HS-27A (cell line): ENCODE measurements at places on chromosomes 7 and 10.

- no peak for DNase-seq
Measured at GRCh38 chr10:86944907-86945306, 12.5 kb downstream of the MMRN2 start.

DNA sequence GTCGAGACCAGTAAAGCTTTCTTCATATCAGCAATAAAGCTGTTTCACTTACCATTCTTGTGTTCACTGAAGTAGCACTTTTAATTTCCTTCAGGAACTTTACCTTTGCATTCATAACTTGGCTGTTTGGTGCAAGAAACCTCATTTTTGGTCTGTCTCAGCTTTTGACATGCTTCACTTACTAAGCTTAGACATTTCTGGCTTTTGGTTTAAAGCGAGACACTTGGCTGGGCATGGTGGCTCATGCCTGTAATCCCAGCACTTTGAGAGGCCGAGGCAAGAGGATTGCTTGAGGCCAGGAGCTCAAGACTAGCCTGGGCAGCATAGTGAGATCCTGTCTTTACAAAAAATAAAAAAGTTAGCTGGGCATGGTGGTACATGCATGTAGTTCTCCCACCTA, 15.8 kb downstream of the PLEKHA1 start:
- no peak for DNase-seq

DNA sequence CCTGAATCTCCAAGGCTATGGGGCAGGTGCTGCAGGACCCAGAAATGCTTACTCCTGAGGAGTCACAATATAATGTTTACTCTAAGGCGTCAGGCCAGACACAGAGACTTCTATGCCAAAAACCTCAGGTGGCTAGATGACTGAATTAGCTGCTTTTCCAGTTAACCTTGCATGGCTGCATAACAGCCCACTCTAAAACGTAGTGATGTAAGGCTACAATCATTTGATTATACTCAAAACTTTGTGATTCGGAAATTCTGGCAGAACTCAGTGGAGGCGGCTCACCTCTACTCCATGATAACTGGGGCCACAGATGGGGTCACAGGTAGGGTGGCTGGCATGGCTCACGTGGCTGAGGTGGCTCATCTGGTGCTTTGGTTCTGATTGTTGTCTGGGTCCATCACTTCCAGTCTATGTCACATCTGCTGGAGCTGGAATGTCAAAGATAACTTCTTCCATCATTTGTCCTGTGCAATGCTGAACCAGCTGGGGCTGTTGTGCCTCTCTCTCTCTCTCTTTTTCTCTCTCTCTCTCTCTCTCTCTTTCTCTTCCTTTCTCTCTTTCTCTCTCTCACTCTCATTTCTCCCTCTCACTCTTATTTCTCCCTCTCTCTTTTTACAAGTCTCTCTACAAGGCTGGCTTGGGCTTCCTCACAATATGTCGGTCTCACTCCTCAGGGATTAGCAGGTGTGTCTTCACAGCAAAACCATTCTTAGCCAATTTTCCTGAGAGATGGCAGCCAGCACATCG, 11.8 kb downstream of the TMEM72 start:
- DNase-seq = no peak

DNA sequence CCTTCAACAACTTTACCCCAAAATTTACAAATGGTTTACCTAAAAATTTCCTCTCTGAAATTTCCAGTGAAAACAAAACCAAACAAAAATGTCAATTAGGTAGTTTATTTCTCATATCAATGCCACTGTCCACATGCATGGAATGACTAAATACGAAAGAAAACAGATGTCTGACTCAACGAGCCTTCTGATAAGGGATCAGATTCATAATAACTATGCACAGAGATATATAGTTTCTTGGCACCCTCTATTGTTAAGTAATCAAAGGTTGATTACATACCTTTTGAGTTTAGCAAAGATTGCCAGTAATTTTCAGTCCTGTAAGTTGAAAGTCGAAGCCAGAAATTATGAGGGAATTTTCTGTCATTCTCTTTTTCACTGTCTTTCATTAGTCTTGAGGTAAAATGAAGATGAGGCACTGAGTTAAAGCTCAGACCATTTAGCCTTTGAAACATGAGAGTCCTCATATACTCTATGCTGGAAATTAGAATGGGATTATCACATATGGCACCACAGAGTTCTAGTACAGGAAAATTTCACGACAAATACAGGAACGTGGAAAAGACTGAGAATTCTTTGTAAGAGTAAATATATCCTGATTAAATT, 519.1 kb upstream of the ANKRD30A start:
- no peak for DNase-seq

GRCh38 chr10:133140417-133141143, 19.4 kb upstream of the KNDC1 start:
- DNase-seq = no peak

- no peak for DNase-seq
Measured at GRCh38 chr7:29940199-29940598, 49.4 kb downstream of the SCRN1 start.

- no peak for DNase-seq
Measured at GRCh38 chr7:45450571-45451204, 123.5 kb upstream of the ADCY1 start.

DNA sequence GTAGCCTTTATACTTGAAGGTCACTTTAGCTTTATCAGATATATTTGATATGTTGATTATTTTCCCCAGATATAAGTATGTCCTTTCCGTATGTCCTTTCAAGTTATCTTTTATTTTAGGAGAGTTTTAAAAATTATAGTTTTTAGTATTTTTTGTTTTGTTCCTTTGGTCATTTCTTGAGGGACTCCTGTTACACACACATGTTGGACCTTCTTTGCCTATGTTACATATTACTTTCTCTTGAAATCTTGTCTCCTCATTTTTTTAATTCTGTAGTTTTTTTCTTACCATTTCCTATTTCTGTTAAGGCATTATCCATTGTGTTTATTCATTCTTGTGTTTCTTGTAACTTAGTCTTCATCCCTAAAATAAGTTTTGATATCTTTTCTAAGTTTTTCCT, 23.9 kb downstream of the GLCCI1 start:
- DNase-seq = no peak

- DNase-seq = no peak
Measured at GRCh38 chr10:97199152-97199551, 13.4 kb upstream of the SLIT1 start.

GRCh38 chr10:101282947-101283346, 53.7 kb upstream of the LBX1 start:
- DNase-seq = no peak

DNA sequence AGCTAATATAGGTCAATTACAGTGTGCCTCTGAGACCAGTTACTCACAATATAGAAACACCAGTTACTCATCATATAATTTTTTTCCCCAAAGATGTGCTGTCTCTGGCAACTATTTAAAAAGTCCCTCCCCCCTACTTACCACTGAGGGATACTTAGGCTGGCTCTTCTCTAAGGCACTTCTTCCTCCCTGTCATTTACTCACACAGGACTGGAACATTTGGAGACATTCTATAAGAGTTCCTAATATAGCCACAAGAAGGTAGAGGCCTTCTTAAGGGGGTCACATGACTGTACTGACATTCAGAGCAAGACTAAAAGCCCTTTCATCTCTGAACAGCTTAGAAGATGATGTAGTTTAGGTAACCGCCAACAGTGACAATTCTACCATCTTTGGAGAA, 44.4 kb upstream of the SLIT1 start:
- no peak for DNase-seq

DNA sequence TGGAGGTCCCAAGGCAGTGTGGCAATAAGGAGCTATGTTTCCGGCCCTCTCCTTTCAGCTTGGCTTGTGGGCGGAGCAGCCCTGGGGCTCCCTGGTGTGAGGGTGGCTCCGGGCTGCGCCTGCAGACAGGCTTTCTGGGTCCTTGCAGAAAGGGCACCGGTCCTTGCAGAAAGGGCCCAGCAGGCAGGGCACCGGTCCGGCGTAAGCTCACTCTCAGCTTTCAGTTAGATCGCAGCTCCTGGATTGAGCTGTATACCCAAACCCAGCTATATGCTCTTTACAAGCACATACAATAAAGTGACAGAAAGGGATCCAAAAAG, 293.8 kb upstream of the SHH start:
- no peak for DNase-seq

DNA sequence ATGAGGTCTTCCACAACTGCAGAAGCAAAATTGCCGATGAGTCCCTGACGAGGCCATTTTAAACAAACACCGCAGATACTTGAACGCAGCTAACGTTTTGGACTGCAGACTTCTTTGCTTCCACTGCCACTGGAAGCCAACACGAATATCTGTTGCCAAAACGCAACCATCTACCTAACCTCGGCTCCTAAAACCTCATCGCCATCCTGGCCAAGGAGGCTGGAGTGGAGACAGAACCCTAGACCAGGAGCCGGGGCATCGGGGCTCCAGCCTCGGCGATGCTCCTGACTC, 493 bp downstream of the WDR91 start:
- DNase-seq = no peak

DNA sequence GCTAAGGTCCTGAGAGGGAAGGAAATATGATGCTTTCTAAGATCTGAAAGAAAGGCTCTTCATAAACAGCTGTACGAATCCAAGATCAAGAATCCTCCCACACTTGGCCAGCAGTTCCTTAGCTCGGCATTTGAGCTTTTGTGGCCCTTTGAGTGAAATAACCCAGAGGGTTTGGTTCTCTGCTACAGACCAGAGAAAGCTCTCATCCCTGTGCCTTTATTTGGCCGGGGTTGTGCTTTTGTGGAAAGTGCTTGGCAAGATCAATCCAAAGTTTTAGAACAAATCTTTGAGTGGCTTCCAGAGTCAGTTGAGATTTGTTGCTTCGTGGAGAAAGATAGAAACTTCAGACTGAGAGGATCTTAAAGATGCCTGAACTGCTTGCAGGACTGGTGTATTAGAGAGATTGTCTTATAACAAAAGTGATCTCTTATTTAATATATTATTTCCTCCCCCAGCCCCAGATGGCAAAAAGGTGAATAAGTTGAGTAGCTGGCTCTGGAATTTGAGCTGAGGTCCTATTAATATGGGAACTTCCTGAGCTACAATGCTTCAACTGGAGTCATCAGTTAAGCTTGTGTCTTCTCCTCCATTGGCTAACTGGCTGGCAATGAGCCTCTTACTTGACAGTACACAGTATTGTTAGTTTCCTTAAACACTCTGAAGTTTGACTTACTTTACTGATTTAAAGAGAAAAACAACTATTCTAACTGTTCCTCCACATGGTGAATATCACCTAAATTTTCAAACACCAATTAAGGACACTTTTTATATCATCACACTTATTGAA, 687.3 kb downstream of the MAGI2 start:
- DNase-seq = no peak

DNA sequence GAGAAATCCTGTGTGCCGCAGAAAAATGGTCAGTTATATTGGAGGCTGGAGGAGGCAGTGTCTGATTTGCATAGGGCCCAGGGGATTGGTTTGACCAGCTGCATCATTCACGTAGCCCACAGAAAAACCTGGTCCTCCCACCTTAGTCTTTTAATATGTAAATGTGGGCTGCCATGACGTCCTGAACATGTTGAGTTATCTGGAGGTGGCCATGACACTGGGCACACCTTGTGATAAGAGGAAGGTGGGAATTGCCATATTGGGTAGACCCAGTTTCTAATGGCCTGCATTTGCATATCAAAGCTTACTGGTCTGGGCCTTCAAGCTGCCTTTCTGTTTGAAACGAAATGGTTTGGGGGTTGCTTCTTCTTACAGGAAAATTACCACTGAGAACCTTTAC, 162.2 kb downstream of the AHR start:
- no peak for DNase-seq

- no peak for DNase-seq
Measured at GRCh38 chr10:110892602-110893288, 21.0 kb downstream of the PDCD4 start.

GRCh38 chr10:104026762-104027161, 58.9 kb downstream of the COL17A1 start:
- DNase-seq = no peak

DNA sequence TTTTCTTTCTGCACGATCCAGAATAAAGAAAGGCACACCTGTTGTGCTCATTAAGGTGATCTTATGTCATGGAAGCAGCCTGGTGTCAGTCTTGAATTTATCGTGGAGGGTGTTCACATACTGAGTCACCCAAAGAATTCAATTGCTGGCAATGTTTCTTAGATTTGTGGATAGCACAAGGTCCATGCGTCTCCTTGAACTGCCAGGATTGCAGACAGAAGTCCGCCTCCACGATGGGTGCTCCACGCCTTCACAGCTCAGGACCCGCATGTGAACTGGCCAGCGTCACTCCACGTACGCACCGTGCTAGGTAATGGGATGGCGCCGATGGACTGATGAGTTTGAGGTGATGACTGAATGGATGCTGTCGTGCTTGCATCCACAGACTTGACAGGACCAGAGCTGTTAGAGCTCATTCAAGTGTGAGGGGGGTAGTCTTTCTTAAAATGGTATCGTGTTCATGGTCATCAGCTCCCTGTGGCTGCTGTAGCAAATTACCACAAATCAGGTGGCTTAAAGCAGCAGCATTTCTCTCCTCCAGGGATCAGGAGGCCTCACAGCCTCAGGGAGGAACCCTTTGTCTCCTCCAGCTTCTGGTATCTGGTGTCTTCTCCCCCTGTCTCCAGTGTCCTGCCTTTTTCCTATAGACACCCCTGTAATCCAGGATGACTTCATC, 65.4 kb upstream of the DNAJB6 start:
- no peak for DNase-seq

GRCh38 chr10:9825491-9826018, 1192.1 kb upstream of the CELF2 start:
- no peak for DNase-seq

DNA sequence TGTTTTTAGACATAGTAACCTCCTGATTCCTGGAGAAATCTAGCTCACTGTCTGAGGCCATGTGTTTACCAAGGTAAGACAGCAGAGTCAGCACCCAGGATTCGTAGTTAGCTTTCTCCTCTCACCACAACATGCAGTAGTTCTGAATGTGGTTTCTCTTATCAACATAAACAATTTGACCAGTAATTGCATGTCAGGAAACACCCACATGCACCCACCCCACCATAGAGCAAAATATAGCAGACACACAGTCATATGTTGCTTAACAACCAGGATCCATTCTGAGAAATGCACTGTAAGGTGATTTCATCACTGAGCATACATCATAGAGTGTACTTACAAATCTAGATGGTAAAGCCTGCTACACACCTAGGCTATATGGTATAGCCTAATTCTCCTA, 1004.0 kb downstream of the ANKRD7 start:
- DNase-seq = no peak

- no peak for DNase-seq
Measured at GRCh38 chr7:42698600-42699374, 213.1 kb downstream of the C7orf25 start.
